ENCODE measurements at places on chromosomes 1 and 21. TPM values are rescaled to one million over a fixed set of nuclear protein-coding genes. Genes with fewer than 3 reads are reported as not detected.

The OLFML3 gene
- polyA plus RNA-seq, result 72.6 TPM

The CHI3L2 gene
- polyA plus RNA-seq, result 0.05 TPM

The SH3BP5L gene
- polyA plus RNA-seq, result 23.2 TPM

The NUF2 gene
- 5.9 TPM for polyA plus RNA-seq

The RXFP4 gene
- polyA plus RNA-seq, result not detected

- no peak for DNase-seq
These were observed 31.0 kb upstream of the LRRC52 start for GRCh38 chr1:165512816-165513215.

- DNase-seq, result no peak
These were observed 51.1 kb downstream of the NFIA start for GRCh38 chr1:61133335-61134019.

- DNase-seq, result no peak
These were observed 1311.6 kb upstream of the ADGRL4 start for GRCh38 chr1:80318108-80318507.

Data from BJ (cell line).